ENCODE measurements at places on chromosomes 5 and 9. TPM values are rescaled to one million over a fixed set of nuclear protein-coding genes. Genes with fewer than 3 reads are reported as not detected.

Gene VCP
- total RNA-seq, result 130 TPM

Gene MIGA2
- total RNA-seq, result 35.1 TPM

Gene KIAA0825
- total RNA-seq, result 2.5 TPM

Gene ATOSB
- total RNA-seq, result 11.5 TPM

Gene ARHGEF28
- 41.0 TPM for total RNA-seq

Gene TMEM215
- not detected for total RNA-seq

Gene SPACA9
- total RNA-seq, result 2.7 TPM

Gene GGTA1
- 18.4 TPM for total RNA-seq

Gene FER
- total RNA-seq, result 19.2 TPM

Gene PCDHA9
- 0.25 TPM for total RNA-seq

Gene TAF1L
- total RNA-seq, result not detected

- H3K27ac ChIP-seq, result no peak overlapping the region
- H3K36me3 ChIP-seq, result no peaks in the 10 kb centered on the region
- DNase-seq, result no peak
- peaks cover 6% of the 10 kb centered on the region for H3K4me1 ChIP-seq
- H3K27me3 ChIP-seq, result no peaks in the 10 kb centered on the region
Measured at GRCh38 chr5:43427306-43427705, 15.1 kb upstream of the CCL28 start.

GRCh38 chr5:82657033-82657699 lies 379.0 kb upstream of the RPS23 start:
- no peaks in the 10 kb centered on the region for H3K27me3 ChIP-seq
- H3K4me1 ChIP-seq, result no peaks in the 10 kb centered on the region
- no peak for DNase-seq
- H3K36me3 ChIP-seq, result no peaks in the 10 kb centered on the region

GRCh38 chr5:77776554-77777206 lies 541 bp upstream of the TBCA start:
- peak overlapping the region; percentile 97 for H3K27ac ChIP-seq
- no peak for DNase-seq
- H3K36me3 ChIP-seq, result no peaks in the 10 kb centered on the region

DNA sequence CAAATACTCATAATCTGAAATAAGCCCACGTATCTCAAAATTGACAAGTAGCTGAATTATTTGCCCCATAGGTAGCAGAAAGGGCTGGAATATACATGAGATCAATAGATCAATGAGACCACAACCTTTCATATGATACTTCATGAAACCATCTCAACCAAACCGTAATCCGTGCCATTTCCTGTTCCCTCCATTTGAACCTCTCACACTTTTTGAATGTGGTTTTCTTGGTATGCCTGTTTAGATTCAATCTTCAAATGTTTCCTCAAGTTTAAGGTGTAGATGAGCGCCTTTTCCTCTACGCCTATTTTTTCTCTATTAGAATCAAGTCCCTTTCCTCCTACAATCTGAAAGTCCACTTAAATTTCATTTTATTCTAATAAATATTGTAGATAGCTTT lies 805.5 kb downstream of the EFNA5 start:
- no peak overlapping the region for H3K27ac ChIP-seq
- no peak overlapping the region for H3K4me3 ChIP-seq
- no peaks in the 10 kb centered on the region for H3K27me3 ChIP-seq
- no peaks in the 10 kb centered on the region for H3K4me1 ChIP-seq

- no peaks in the 10 kb centered on the region for H3K4me1 ChIP-seq
- no peaks in the 10 kb centered on the region for H3K36me3 ChIP-seq
- peak within 1 kb of the TSS; percentile 58 for H3K27ac ChIP-seq
- H3K27me3 ChIP-seq, result no peaks in the 10 kb centered on the region
Measured at GRCh38 chr9:131276094-131276888, at the start of gene FAM78A. FAM78A (minus strand) TSS chr9:131276510; CDS start chr9:131276179, 331 bp downstream.

DNA sequence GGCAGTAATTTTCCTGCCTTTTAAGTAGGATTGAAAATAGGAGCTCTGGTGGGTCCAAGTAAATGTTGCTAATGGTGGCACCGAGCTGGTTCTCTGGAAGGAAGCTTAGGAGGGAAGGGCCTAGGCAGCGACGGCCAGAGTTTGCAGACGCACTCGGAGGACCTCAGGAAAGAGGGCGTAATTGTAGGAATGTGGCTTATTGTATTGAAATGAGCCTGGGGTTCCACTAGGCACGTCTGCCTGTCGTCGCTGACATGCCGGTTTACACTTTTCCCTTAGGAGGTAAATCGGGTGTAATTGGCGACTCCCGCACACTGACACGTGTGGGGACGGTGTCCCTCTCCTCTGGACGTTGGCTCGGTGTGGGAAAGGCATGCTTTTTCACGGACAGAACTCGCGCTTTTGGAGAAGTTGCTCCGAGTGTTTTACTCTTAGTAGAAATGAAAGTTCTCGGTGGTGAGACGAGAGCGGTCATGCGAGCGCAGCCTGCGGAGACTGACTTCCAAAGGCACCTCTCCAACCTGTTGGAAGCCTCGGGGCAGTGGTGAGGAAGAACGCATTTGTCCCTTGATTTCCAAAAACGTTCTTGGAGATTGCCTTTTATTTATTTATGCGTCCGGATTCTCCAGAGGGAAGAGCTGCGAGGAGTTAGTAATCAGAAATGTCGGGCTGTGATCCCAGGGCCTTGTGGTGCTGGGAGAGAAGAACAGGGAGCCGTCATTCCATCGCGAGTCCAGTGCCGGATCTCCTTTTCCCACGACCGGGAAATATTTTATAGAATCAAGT lies 1.3 kb downstream of the NR4A3 start:
- H3K27ac ChIP-seq, result peak overlapping the region; percentile 99
- H3K36me3 ChIP-seq, result no peaks in the 10 kb centered on the region
- H3K4me3 ChIP-seq, result peak overlapping the region; percentile 92
- no peak for DNase-seq

- H3K27me3 ChIP-seq, result no peaks in the 10 kb centered on the region
- H3K36me3 ChIP-seq, result no peaks in the 10 kb centered on the region
- no peaks in the 10 kb centered on the region for H3K4me1 ChIP-seq
- no peak overlapping the region for H3K27ac ChIP-seq
Measured at GRCh38 chr5:103510851-103511553, 51.6 kb downstream of the NUDT12 start.

GRCh38 chr9:81086416-81086815 lies 602.9 kb downstream of the TLE1 start:
- DNase-seq, result no peak
- no peak overlapping the region for H3K4me3 ChIP-seq
- peaks cover 16% of the 10 kb centered on the region for H3K4me1 ChIP-seq
- no peaks in the 10 kb centered on the region for H3K27me3 ChIP-seq

DNA sequence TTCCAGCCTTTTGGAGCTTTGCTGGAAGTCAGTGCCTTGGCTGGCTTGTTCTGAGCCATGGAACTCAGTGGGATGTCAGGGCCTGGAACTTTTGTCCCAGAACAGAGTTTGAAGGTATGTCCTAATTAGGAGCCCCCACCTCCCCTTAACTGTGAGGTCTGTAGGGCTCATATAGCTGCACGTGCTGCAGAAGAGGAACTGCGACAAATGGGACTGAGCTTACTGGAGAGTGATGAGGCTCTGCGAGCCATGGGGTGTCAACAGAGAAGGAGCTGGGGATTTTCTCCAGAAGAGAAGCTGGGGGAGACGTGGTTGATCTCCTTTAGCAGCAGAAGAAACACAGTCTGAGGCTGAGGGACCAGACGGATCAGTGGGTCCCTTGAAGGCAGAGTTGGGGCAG lies 10.9 kb downstream of the TMEM8B start:
- no peak for DNase-seq
- no peaks in the 10 kb centered on the region for H3K36me3 ChIP-seq
- no peak overlapping the region for H3K27ac ChIP-seq
- peaks cover 19% of the 10 kb centered on the region for H3K4me1 ChIP-seq

DNA sequence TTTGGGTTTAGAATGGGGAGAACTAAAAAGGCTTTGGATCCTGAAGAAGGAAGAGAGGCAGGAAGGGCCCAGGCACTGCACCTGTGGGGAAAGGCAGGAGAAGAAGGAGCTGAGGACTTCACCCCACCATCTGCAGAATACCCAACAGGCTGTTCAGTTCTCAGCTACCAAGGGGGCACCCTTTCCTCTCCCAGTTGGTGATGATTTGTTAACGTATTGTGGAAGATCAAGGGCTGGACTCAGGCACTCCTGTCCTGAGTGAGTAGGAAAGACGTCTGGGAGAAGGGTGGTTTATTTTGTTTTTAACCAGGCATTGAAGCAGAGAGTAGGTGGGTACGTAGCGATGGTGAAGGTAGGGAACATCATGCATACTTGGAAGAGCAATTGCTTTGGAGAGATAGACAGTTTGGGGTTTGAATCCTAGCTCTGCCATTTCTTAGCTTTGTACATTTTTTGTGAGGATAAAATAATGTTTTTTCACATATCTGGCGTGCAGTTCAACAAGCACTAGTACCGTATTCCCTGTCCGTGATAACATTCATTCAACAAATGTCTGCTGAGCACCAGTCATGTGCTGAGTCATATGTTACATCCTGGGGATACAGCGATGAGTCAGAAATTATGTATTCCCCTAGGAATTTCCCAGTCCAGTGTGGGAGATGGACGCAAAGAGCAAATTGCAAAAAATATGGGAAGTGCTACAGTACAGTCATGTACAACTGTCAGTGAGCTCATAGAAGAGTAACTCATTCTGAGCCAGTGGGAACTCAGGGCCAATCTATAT lies 2.1 kb downstream of the MSANTD3 start:
- peak; percentile 90 for DNase-seq
- H3K4me3 ChIP-seq, result no peak overlapping the region
- H3K4me1 ChIP-seq, result peaks cover 34% of the 10 kb centered on the region
- no peaks in the 10 kb centered on the region for H3K27me3 ChIP-seq
- peak overlapping the region; percentile 93 for H3K27ac ChIP-seq
- H3K36me3 ChIP-seq, result no peaks in the 10 kb centered on the region

DNA sequence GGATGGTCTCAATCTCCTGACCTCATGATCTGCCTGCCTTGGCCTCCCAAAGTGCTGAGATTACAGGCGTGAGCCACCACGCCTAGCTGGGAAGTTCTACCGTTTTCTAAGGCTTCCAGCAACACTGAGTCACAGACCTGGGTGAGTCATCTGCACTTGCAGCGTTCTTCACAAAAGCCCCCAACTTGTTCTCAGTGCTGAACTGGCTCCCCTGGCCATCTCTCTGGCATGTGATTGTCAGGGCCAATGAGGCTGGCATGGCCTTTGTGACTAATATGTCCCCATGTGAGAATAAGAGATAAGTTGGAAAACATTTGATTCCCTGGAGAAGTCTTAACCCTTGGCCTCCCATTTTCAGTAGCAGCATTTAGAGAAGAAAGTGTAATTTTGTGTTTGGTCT lies 124.4 kb downstream of the WDR41 start:
- no peak for DNase-seq
- no peaks in the 10 kb centered on the region for H3K4me1 ChIP-seq
- H3K4me3 ChIP-seq, result no peak overlapping the region
- no peak overlapping the region for H3K27ac ChIP-seq
- no peaks in the 10 kb centered on the region for H3K27me3 ChIP-seq

GRCh38 chr5:173316339-173317020 lies 11.7 kb downstream of the STC2 start:
- peak overlapping the region; percentile 74 for H3K27ac ChIP-seq
- H3K36me3 ChIP-seq, result no peaks in the 10 kb centered on the region
- H3K27me3 ChIP-seq, result no peaks in the 10 kb centered on the region

- no peaks in the 10 kb centered on the region for H3K27me3 ChIP-seq
- H3K4me1 ChIP-seq, result peaks cover 31% of the 10 kb centered on the region
- no peaks in the 10 kb centered on the region for H3K36me3 ChIP-seq
- no peak for DNase-seq
Measured at GRCh38 chr5:113283558-113283957, 151.2 kb downstream of the TSSK1B start.

- no peaks in the 10 kb centered on the region for H3K27me3 ChIP-seq
- H3K4me1 ChIP-seq, result no peaks in the 10 kb centered on the region
- no peaks in the 10 kb centered on the region for H3K36me3 ChIP-seq
- H3K4me3 ChIP-seq, result no peak overlapping the region
- DNase-seq, result no peak
Measured at GRCh38 chr9:34898846-34899245, 59.2 kb upstream of the PHF24 start.

GRCh38 chr5:173573126-173573960 lies 43.1 kb downstream of the BOD1 start:
- H3K27me3 ChIP-seq, result no peaks in the 10 kb centered on the region
- no peaks in the 10 kb centered on the region for H3K36me3 ChIP-seq
- H3K4me1 ChIP-seq, result peaks cover 9% of the 10 kb centered on the region
- H3K27ac ChIP-seq, result no peak overlapping the region
- H3K4me3 ChIP-seq, result no peak overlapping the region

- DNase-seq, result no peak
- H3K4me3 ChIP-seq, result no peak overlapping the region
- no peaks in the 10 kb centered on the region for H3K36me3 ChIP-seq
- no peaks in the 10 kb centered on the region for H3K27me3 ChIP-seq
- no peak overlapping the region for H3K27ac ChIP-seq
Measured at GRCh38 chr5:90615355-90615754, 56.8 kb downstream of the ADGRV1 start.

GRCh38 chr5:157744051-157745011 lies 819 bp downstream of the LSM11 start:
- DNase-seq, result no peak
- H3K27ac ChIP-seq, result peak overlapping the region; percentile 77
- H3K4me3 ChIP-seq, result peak overlapping the region; percentile 82
- H3K36me3 ChIP-seq, result peaks cover 5% of the 10 kb centered on the region
- peaks cover 30% of the 10 kb centered on the region for H3K4me1 ChIP-seq
- no peaks in the 10 kb centered on the region for H3K27me3 ChIP-seq

DNA sequence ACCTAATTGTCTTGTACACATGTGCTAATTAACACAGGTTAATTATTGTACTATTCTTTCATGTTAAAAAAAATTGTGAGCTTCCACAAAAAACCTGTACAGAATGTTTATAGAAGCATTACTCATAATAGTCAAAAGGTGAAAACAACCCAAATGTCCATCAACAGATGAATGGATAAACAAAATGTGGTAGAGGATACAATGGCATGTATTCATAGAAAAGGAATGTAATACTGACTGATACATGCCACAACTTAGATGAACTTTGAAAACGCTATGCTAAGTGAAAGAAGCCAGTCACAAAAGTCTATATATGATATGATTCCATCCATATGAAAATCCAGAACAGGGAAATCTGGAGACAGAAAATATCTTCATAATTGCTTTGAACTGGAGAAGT lies 25.6 kb downstream of the RRAGA start:
- H3K27ac ChIP-seq, result no peak overlapping the region
- no peaks in the 10 kb centered on the region for H3K36me3 ChIP-seq
- no peaks in the 10 kb centered on the region for H3K4me1 ChIP-seq
- no peaks in the 10 kb centered on the region for H3K27me3 ChIP-seq
- no peak overlapping the region for H3K4me3 ChIP-seq
- no peak for DNase-seq

- no peaks in the 10 kb centered on the region for H3K36me3 ChIP-seq
- DNase-seq, result no peak
- no peak overlapping the region for H3K4me3 ChIP-seq
- H3K27ac ChIP-seq, result no peak overlapping the region
Measured at GRCh38 chr5:98635656-98636055, 137.8 kb upstream of the RGMB start.

Data from vagina (tissue), 2 donors.